Natural killer cell treated with Interleukin-12 subunit alpha and Interleukin-12 subunit beta and Interleukin-15 and Interleukin-18, amount 100 ng/mL, for 72 hours (primary cell): ENCODE measurements at places on chromosomes 5 and 9. TPM values are rescaled to one million over a fixed set of nuclear protein-coding genes. Genes with fewer than 3 reads are reported as not detected.

The TEK gene
- total RNA-seq, result not detected

The TRPM6 gene
- total RNA-seq, result 1.6 TPM

The GABRA6 gene
- total RNA-seq, result not detected

The PCDHA3 gene
- not detected for total RNA-seq

The FOXD4L4 gene
- total RNA-seq, result 0.33 TPM

The CCDC192 gene
- not detected for total RNA-seq

The PCDHGA2 gene
- not detected for total RNA-seq

The HAVCR1 gene
- total RNA-seq, result 23.9 TPM

The RNF183 gene
- total RNA-seq, result not detected

The ETF1 gene
- total RNA-seq, result 167 TPM

DNA sequence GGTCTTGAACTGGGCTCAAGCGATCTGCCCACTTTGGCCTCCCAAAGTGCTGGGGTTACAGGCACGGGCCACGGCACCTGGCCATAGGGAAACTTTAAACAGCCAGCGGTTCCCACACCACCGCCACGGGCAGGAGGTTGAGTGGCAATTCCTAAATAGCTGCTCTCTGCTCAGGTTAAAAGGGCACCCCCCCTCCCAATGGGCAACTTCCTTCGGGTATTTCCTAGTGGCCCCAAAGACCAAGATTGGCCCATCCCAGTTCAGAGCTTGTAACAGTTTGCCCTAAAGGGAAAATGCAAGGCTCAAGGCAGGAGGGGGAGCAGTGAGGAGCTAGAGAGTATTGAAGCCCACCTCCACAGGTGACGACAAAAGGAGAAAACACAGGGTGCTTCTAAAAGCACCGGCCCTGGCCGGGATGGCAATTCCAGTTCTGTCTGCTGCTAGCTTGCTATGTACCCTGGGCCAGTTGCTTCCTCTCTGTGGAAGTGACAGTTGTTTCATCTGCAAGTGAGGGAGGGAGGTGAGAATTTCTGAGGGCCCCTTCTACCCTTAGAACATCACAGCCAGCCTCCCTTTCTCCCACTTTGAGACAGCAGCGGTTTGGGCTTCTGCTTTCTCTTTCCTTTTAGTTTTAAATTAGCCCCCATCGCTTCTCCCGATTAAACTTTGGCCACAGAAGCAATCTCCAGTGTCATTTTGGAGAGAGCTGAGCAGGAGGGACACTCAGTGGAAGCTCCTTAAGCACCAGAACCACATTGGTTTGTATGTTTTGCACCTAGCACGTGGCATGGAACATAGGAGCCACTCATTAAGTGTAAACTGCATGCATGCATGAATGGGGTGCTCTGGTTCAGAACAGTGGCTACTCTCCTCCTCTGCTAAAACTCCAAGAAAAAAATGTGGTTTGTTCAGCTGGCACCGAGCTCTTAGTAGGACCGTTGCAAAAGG, 17.3 kb upstream of the TNIP1 start:
- H3K36me3 ChIP-seq, result peaks cover 11% of the 10 kb centered on the region
- H3K27me3 ChIP-seq, result no peaks in the 10 kb centered on the region
- H3K4me3 ChIP-seq, result peak overlapping the region; percentile 73
- peaks cover 80% of the 10 kb centered on the region for H3K4me1 ChIP-seq
- peak; percentile 79 for DNase-seq

- no peak for DNase-seq
- H3K36me3 ChIP-seq, result no peaks in the 10 kb centered on the region
- no peaks in the 10 kb centered on the region for H3K4me1 ChIP-seq
These were observed 101.9 kb upstream of the EFNA5 start for GRCh38 chr5:107772418-107773310.

GRCh38 chr9:33809506-33809905, 7.5 kb upstream of the UBE2R2 start:
- no peak for DNase-seq
- peaks cover 8% of the 10 kb centered on the region for H3K4me1 ChIP-seq
- H3K4me3 ChIP-seq, result no peak overlapping the region
- no peaks in the 10 kb centered on the region for H3K36me3 ChIP-seq
- H3K27ac ChIP-seq, result no peak overlapping the region

DNA sequence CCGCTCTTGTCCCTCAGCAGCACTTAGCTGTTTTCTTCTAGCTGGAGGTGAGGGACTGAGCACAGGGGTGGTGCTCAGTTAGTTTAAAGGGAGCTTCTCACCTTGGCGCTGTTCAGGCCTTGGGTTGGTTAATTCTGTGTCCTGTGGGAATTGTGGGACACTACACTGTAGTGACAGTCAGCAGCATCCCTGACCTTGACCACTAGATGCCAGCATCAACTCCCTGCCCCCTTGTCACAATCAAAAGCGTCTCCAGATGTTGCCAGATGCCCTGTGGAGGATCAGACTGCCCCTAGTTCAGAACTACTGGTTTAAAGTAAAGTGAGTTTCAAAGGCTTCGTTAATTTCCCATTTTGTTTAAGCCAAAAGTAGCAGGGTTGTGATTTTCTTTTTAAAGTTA, 65.5 kb upstream of the DMRT3 start:
- H3K4me1 ChIP-seq, result no peaks in the 10 kb centered on the region
- no peaks in the 10 kb centered on the region for H3K36me3 ChIP-seq
- no peak for DNase-seq
- H3K27me3 ChIP-seq, result peaks cover 61% of the 10 kb centered on the region

DNA sequence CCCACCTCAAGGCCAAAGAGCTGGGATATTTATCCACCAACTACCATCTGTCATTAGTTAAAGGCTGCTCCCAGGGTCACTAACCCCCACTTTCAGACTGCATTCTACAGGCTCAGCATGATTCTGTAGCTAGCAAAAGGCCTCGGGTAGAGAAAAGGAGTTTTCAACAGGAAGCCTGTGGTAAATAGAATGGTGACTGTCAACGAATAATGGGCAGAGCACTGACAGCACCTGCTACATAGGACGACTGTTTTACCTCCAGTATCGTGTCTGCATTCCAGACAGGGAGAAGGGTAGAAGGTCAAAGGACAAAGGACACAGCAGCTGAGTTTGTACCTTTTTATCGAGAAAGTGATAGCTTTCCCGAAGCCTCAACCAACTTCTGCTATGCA, 20.3 kb downstream of the MFAP3 start:
- H3K27me3 ChIP-seq, result no peaks in the 10 kb centered on the region
- DNase-seq, result no peak
- H3K4me3 ChIP-seq, result no peak overlapping the region
- peak overlapping the region; percentile 81 for H3K27ac ChIP-seq

DNA sequence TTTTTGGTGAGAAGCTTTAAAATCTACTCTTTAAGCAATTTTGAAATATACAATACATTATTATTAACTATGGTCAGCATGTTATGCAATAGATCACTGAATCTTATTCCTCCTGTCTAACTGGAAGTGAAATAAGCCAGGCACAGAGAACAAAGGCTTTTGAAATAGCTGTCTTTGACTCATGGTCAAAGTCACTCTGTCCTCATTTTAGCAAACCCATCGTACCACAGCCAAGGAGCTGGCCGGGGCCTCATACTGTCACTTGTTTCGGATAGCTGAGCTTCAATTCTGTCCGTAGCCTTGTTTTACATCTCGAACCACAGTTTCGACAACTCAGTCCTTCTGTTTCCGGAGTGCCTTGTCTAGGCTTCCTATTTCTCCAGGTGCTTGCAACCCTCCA, 19.2 kb downstream of the ADCY2 start:
- H3K4me1 ChIP-seq, result no peaks in the 10 kb centered on the region
- no peak overlapping the region for H3K27ac ChIP-seq
- no peak for DNase-seq
- no peaks in the 10 kb centered on the region for H3K27me3 ChIP-seq

GRCh38 chr9:129201289-129201688, 23.2 kb upstream of the IER5L start:
- no peak overlapping the region for H3K4me3 ChIP-seq
- H3K36me3 ChIP-seq, result no peaks in the 10 kb centered on the region
- no peaks in the 10 kb centered on the region for H3K4me1 ChIP-seq
- no peak for DNase-seq

DNA sequence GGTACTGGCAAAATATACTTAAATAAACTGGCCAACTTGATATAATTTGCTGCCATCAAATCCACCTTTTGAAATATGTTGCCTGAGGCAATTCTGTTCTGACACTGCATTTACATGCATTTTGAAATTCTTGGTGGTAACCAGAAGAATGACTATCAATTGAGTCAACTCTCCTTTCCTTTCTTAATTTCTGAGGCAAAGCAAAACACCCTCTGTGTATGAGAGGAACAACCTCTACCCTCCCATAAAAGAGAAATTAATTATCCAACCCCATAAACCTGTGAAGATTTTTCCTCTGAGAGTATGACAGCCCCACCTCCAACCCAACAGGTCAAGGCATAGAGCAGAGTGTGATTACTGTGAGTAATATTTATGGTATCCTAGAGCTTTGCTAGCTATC, 286.8 kb downstream of the NR2F1-AS1 start:
- no peak overlapping the region for H3K27ac ChIP-seq
- H3K4me3 ChIP-seq, result no peak overlapping the region
- no peak for DNase-seq
- no peaks in the 10 kb centered on the region for H3K36me3 ChIP-seq
- H3K4me1 ChIP-seq, result no peaks in the 10 kb centered on the region
- no peaks in the 10 kb centered on the region for H3K27me3 ChIP-seq

DNA sequence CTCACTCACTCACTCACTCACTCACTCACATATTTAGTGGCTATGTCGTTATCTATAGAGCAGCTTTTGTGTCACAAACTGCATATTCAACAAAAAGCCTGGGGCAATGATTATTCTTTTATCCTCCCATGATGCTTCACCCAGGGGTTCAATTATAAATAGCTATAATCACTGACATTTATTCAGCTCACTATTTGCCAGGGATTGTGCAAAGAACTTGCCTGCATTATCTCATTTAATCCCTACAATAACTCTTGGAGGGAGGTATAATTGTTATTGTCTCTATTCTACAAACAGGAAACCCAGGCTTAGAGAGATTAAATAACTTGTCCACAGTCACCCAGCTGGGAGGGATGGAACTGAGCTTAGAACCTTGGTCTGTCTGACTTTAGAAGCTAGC, 298.0 kb upstream of the MSX2 start:
- H3K4me1 ChIP-seq, result peaks cover 3% of the 10 kb centered on the region
- no peak overlapping the region for H3K27ac ChIP-seq
- H3K36me3 ChIP-seq, result no peaks in the 10 kb centered on the region
- H3K27me3 ChIP-seq, result no peaks in the 10 kb centered on the region
- no peak for DNase-seq

- H3K4me3 ChIP-seq, result no peak overlapping the region
- H3K4me1 ChIP-seq, result peaks cover 21% of the 10 kb centered on the region
- H3K27ac ChIP-seq, result no peak overlapping the region
- DNase-seq, result no peak
- H3K27me3 ChIP-seq, result no peaks in the 10 kb centered on the region
These were observed 132.6 kb downstream of the PDZD2 start for GRCh38 chr5:31771500-31771899.

GRCh38 chr9:23850242-23850689, 24.2 kb upstream of the ELAVL2 start:
- H3K4me3 ChIP-seq, result no peak overlapping the region
- no peak overlapping the region for H3K27ac ChIP-seq
- no peaks in the 10 kb centered on the region for H3K4me1 ChIP-seq
- H3K36me3 ChIP-seq, result peaks cover 21% of the 10 kb centered on the region
- peaks cover 9% of the 10 kb centered on the region for H3K27me3 ChIP-seq

GRCh38 chr9:32340361-32340760, 44.1 kb upstream of the ACO1 start:
- peaks cover 6% of the 10 kb centered on the region for H3K27me3 ChIP-seq
- no peak overlapping the region for H3K27ac ChIP-seq
- H3K36me3 ChIP-seq, result no peaks in the 10 kb centered on the region
- no peak for DNase-seq

DNA sequence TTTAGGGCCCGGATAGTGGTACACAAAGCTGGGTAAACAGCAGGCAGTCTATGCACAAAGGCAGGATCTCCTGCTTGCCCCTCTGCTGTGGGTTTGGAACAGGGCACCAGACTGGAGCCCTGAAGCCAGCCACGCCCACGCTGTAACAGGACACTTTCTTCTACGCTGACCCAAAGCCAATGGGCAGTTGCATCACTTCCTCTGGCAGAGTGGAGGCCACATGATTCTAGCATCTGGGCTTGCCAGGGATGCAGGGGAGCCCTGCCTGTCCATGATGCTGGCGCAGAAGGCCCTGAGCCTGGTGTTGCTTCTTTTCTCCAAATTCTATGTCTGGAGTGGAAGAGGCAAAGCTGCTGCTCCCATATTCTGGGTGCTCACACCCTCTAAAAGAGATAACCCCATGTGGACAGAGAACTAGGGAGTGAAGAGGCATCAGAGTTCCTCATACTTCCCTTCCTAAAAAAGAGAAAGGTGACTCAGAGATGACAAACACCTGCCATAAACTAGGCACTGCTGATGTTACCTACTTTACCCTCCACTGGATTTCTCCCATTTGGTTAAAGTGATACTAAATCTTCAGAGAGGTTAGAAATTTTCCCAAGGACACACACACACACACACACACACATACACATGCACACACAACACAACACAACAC, 260.3 kb upstream of the KLF4 start:
- no peaks in the 10 kb centered on the region for H3K27me3 ChIP-seq
- no peaks in the 10 kb centered on the region for H3K36me3 ChIP-seq
- DNase-seq, result no peak
- no peak overlapping the region for H3K27ac ChIP-seq
- H3K4me3 ChIP-seq, result no peak overlapping the region
- no peaks in the 10 kb centered on the region for H3K4me1 ChIP-seq

- DNase-seq, result no peak
- H3K36me3 ChIP-seq, result peaks cover 8% of the 10 kb centered on the region
- no peaks in the 10 kb centered on the region for H3K4me1 ChIP-seq
These were observed 298.4 kb upstream of the PRDM9 start for GRCh38 chr5:23208959-23209431.

- no peak overlapping the region for H3K27ac ChIP-seq
- H3K27me3 ChIP-seq, result peaks cover 23% of the 10 kb centered on the region
- H3K36me3 ChIP-seq, result no peaks in the 10 kb centered on the region
These were observed 182.3 kb upstream of the MAP1B start for GRCh38 chr5:71924980-71925379.

DNA sequence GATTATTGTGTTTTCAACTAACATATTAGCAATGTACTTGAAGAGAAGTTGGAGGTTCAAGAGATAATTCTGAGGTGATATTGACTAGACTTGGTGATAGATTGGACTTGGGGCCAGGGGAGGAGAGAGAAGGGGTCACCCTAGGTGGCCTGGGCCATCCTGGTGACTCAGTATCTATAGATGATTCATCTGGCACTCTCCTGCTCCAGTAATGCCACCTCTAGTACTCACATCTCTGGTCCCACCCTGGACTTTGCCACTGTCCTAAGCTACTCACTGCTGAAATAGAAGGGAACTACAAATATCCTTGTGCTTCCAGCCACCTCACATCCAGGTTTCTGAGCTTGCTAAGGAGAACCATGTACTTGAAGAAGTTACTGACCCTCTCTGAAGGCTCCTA, 249.9 kb downstream of the ARRDC3 start:
- no peak for DNase-seq
- no peak overlapping the region for H3K27ac ChIP-seq
- H3K4me1 ChIP-seq, result peaks cover 5% of the 10 kb centered on the region
- H3K36me3 ChIP-seq, result no peaks in the 10 kb centered on the region
- H3K4me3 ChIP-seq, result no peak overlapping the region
- peaks cover 6% of the 10 kb centered on the region for H3K27me3 ChIP-seq

GRCh38 chr9:8366161-8366926, 566.8 kb upstream of the DMAC1 start:
- H3K4me1 ChIP-seq, result no peaks in the 10 kb centered on the region
- no peak overlapping the region for H3K27ac ChIP-seq
- peak overlapping the region; percentile 31 for H3K4me3 ChIP-seq
- DNase-seq, result no peak
- no peaks in the 10 kb centered on the region for H3K36me3 ChIP-seq
- H3K27me3 ChIP-seq, result no peaks in the 10 kb centered on the region
